CD4-positive, alpha-beta T cell treated with Interleukin-21 for 1 hour (primary cell): ENCODE measurements at places on chromosomes 12 and 14.

- DNase-seq: no peak
Observed at GRCh38 chr12:55385891-55386290, 14.4 kb upstream of the OR6C65 start.

DNA sequence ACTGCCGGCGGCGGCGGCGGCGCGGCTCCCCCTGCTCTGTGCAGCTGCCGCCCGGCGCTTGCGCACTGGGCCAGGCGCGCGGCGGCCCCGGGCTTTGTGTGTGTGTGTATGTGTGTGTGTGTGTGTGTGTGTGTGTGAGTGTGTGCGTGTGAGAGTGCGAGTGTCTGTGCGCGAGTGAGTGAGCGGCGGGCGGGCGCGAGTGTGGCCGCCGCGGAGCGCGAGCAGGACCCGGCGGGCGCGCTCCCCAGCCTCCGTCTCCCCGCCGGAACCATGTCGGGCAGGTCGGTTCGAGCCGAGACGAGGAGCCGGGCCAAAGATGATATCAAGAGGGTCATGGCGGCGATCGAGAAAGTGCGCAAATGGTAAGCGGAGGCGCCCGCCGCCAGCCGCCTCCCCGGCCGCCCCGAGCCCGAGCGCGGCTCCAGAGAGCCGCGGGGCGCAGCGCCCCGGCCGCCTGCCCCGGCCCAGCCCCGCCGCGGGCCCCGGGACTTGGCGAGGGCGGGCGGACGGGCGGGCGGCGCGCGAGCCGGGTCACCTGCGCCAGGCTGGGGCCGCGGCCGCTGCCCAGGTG, at the start of gene BCL7A:
Gene BCL7A (plus strand): TSS at position 63 of the 571 bp plus-strand sequence. CDS start 208 bp downstream, at position 271.
- peak; percentile 70 for DNase-seq

DNA sequence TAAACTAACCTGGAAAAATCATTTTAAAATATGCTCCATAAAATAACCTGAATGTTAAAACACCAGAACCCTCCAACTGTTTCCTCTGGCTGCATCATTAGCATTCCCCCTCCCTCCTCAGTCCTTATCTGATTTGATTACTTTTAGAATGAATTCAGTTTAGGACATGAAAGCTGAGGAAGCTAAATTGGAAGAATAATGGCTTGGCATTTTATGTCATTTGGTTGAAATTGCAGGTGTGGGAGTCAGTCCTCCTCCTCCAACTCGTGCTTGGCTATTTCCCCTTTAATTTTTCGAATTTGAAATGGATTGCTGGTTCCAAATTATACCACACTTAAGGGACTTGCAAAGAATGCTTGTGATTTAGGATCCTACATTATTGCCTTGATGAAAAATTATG, 473.0 kb upstream of the STXBP6 start:
- no peak for DNase-seq

DNA sequence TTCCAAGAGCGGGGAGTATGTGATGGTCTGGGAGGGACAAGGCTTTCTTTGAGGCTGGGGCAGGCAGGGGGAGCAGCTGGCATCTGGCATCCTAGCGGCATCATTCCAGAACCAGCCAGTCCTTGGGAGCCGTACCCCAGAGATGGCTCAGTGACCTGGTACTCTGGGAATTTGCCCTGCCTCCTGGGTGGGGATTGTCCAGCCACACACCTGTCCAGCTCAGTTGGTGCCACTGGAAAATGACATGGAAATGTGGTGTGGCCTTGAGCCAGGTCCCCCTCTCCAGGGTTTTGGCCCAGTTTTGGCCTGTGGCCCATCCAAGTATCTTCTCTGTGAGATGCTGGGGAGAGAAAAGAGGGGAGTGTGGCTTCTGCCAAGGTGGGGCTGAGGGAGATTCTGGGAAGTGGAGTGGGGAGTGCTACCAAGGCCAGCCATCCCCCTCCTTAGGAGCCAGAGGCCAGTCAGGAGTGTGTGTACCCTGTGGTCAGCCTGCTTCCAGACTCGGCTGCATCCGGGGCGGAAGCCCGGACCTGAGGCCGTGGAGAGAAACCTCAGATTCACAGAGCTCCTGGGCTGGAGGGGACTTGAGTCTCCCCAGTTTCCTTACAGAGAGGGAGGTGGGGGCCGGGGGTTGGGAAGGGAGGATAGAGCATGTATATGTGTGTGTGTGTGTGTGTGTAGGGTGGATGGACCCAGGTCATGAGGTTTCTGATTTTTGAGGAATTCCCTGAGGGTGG, 14.7 kb upstream of the KRT80 start:
- no peak for DNase-seq

GRCh38 chr14:85883966-85884365, 354.0 kb downstream of the FLRT2 start:
- DNase-seq: no peak

DNA sequence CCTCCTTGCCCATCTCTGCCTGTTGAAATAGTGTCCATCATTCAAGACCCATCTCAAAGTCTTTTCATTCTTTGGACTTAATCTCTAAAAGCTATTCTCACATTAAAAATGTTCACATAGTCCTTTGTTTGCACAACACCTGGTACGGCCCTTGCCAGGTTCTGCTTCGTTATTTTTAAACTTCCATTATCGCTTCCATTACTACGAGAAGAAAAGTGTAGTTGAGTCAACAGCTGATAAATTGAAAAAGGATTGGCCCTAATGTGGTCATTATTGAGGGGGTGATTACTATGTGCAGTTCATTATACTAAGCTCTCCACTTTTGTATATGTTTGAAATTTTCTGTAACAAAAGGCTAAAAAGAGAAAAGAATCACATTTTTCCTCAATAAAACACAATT, 17.8 kb downstream of the KCNJ8 start:
- no peak for DNase-seq

DNA sequence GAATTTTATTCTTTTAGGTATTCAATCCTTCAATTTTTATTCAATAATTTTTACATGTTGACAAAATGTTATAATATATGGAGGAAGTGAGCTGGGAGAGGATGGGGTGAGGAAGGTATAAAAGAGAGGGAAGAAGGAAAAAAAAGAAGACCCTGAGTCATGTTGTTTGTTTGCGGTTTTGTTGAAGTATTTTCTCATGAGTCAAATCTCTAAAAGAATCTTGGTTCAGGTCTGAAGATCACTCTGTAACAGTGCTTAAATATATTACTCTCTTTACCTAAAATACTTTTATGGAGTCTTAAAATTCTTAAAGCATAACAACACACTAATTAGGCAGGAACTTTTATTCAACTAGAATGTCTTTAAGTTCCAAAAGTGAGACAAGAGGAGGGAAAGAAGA, 489.6 kb upstream of the GARIN6 start:
- no peak for DNase-seq

GRCh38 chr14:51535443-51536044, 116.2 kb upstream of the FRMD6 start:
- no peak for DNase-seq

DNA sequence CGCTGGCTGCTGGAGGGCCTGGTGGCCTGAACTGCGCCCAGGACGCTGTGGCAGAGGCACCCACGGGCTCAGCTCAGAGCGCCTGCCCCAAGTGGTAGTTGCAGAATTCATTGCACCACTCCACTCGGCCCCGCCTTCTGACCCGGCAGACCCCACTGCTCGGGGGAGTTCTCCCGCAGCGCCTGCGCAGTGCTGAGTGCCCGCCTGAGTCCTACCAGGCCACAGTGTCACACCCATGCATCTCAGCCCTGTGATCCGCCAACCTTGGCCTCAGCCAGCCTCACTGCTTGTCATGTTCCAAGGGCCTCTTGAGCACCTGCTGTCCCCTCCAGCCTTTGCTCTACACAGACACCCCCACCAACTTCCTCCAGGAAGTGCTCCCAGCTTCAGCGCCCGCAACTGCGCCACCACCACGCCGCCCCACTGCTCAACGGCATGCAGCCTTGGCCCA, 12.2 kb downstream of the DEGS2 start:
- peak; percentile 75 for DNase-seq

GRCh38 chr14:98633380-98633779, 638.6 kb downstream of the BCL11B start:
- no peak for DNase-seq

GRCh38 chr12:57227315-57228115, 2.0 kb upstream of the SHMT2 start:
- DNase-seq: no peak

GRCh38 chr14:22549981-22550673, 38.9 kb downstream of the DAD1 start:
- DNase-seq: peak; percentile 72

- no peak for DNase-seq
Observed at GRCh38 chr12:131095826-131096680, 142.3 kb downstream of the ADGRD1 start.

- no peak for DNase-seq
Observed at GRCh38 chr12:793037-793436, 40.7 kb downstream of the WNK1 start.

GRCh38 chr12:129550353-129550752, 353.5 kb downstream of the TMEM132D start:
- DNase-seq: no peak

GRCh38 chr12:76237086-76237701, 111.0 kb downstream of the BBS10 start:
- no peak for DNase-seq

- DNase-seq: no peak
Observed at GRCh38 chr12:77300811-77301210, 235.4 kb upstream of the E2F7 start.

- DNase-seq: no peak
Observed at GRCh38 chr14:88426271-88426670, 40.8 kb downstream of the SPATA7 start.

DNA sequence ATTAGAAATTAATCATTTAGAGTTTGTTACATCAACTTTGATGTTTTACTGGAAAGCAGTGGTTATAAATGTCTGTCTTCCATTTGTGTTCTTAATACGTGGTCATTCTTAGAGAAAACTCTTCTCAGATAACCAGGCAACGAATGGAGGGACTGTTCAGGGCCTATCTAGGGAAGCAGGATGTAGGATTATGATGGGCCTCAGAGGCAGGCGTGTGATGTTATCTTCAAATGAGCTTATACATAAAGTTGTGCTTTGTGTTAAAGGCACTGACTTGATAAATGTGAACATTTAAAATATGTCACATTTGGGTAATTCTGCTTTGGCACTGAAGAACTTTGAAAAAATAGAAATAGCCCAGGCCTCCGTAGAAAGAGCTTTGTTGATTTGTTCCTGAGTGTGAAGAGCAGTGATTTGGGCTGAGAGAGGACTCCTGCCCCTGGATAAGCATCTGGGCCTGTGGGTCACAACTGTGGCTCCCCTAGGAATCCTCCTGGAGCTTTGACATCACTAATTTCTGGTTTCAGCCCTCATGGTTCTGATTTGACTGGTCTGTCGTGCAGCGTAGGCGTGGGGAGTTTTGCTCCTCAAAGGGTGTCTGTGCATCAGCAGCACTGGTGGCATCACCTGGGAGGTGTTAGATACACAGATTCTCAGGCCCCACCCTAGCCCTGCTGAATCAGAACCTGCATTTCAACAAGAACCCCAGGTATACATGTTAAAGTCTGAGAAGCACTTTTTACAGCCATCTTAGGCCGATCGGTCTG, 55.4 kb downstream of the SAMD4A start:
- DNase-seq: peak; percentile 8

DNA sequence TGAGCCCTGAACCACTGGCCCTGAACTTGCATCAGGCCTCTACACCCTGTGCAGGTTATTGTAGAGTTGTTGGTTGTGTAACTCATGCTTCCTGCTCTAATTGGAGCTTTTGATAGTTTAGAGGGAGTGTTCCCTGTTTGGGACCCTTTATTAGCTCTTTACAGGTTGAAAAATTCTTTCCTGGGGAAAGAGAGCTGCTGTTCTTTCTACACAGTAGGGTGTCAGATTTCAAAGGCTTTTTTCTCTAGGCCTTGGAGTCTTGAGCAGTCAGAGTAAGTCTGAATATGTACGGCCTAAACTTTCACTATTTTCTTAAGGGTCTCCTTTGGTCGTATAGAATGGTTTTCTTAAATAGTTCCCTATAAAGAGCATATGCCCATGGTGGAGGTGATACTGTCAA, 60.8 kb upstream of the NEDD1 start:
- DNase-seq: no peak

DNA sequence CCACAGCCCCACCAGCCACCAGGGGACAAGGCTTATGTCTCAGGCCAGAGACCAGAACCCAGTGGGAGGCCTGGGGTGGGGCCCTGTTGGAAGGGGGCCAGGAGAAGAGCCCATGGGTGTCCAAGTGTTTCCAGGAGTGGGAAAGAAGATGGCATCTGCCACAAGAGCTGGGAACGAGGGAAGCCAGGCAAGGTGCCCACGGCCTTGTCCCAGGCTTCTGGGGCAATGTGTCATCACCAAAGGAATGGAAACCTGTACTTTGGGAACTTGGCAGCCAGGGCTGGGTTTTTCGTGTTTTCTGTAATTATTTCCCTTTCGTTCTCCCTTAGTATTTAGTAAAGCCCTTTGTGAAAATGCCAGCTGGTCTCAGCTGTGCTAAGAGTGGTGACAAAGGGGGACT, 5.3 kb upstream of the PGF start:
- DNase-seq: no peak

DNA sequence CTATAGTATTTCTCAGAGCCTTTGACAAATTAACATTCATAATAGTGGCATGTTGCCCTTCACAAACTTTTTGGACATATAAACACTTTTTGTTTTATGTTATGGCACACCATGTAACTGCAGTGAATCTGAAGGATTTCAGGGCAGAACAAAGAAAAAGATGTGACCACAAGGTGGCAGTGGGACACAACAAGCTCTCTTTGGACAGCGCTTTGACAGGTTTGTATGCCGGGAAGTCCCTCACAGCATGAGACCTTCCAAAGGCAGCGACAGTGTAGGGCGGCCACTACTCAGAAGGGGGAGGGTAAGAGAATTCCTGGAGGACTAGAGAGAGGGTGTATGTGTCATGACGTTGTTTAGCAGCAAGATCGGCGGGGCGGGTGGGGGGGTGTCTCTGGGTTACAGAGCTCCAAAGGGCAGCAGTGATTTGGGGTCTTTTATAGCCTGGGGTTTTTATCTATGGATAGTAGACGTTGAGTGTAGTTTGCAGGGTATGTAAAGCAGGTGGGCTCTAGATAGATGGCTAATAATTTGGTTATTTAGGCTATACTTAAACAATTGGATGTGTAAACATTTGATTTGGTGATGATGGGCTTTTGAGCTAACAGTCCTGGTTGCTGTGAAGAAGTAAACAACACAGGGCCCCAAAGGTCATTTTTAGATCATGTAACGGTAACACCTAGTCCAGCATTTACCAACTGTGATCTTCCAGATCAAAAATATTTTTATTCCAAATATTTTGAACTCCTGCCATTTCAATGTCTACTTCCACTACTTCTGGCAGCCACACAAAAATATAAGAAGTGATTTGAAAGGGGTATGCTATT, 22.9 kb downstream of the ETFBKMT start:
- peak; percentile 85 for DNase-seq

GRCh38 chr14:92914087-92914656, 8.8 kb upstream of the CHGA start:
- DNase-seq: no peak

DNA sequence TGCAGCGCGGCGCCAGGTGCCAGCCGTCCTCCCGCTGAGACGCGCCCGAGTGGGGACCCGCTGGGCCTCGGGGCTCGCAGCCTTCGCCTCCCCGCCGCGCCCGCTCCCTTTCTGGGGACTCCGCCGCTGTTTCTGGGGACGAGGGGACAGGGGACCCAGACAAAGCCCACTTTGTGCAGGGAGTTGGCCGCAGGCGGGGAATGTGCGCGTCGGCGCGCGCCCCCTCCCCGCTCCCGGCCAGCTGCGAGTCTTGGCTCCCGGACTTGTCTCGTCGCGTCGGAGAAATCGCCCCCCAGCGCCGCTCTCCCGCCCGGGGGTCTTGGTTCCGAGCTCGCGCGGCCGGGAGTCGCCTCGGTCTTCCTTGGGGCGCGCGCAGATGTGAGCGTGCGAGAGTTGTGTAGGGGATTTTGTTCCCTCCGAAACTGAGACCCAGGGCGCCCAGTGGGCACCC, 717 bp downstream of the VASH1 start:
- DNase-seq: no peak

- DNase-seq: no peak
Observed at GRCh38 chr14:35133542-35134328, 11.4 kb downstream of the PRORP start.
